NCI-H1048 (cell line): ENCODE measurements at places on chromosomes 2 and 18.

DNA sequence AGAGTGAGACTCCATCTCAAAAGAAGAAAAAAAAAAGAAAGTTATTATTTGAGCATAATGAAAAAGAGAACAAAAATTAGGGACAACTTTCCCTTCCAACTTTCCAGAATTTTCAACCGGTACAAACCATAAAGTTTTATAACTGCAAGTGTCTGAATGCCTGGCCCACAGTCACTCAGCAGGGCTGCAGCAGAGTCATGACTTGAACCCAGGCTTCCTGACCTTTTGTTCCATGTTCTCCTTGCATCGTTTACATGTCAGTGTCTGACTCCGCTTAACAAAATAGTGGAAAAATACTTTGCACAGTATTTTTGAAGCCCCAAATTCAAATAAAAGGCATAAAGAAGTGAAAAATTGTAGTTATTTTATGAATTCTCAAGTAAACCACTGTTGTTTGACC is 82.7 kb downstream of the LTBP1 start:
- DNase-seq, result no peak

GRCh38 chr18:60082790-60083189 is 183.0 kb downstream of the PMAIP1 start:
- DNase-seq, result no peak

DNA sequence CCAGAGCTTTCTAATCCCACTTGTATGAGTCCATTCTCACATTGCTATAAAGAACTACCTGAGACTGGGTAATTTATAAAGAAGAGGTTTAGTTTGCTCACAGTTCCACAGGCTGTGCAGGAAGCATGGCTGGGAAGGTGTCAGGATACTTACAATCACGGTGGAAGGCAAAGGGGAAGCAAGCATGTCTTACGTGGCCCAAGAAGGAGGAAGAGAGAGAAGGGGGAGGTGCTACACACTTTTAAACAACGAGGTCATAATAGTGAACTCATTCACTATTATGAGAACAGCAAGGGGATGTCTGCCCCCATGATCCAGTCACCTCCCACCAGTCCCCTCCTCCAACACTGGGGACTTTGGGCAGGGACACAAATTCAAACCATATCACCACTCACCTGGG is 67.8 kb downstream of the TTC32 start:
- DNase-seq, result no peak

DNA sequence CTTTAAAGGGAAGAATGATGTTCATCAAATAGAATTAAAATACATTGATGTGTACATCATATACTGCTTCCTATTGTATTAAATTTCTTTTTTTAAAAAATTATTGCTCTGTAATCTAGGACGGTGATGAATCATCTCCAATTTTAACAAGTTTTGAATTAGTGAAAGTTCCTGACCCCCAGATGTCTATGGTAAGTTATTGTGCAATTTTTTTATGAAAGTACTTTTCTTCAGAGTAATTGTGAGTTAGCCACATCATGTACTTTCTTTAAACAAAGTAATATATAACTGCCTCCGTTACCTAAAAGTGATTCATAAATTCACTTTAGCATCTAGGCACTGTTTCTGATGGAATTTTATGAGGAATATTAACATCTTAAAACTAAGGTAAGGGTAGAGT is 38.1 kb downstream of the PIK3C3 start:
- no peak for DNase-seq

- no peak for DNase-seq
Measured at GRCh38 chr2:105803337-105803736, 58.6 kb downstream of the NCK2 start.
